ENCODE measurements at places on chromosomes 4 and X.

- DNase-seq: no peak
These were observed 92.8 kb upstream of the UCP1 start for GRCh38 chr4:140661550-140661949.

DNA sequence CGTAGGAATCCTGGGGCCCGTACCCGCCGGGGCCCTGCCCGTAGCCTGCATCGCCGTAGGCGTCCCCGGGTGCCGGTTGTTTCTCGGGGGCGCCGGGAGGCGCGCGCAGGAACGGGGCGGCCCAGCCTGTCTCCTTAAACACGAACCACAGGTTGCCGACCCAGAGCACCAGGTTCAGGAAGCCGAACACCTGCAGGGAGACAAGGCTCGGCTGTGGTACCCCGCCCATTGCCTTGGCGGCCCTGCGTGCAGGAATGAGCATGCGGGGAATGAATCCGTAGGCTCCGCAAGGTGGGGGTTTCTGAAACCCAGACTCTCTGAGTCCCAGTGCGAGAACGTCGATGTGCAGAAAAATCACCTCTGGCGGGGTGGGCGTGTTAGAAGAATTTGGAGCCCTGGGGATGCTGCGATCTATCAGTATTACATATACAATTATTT, 5.4 kb upstream of the PRICKLE3 start:
- DNase-seq: no peak

GRCh38 chrX:115588179-115588578, 27.2 kb downstream of the PLS3 start:
- DNase-seq: no peak

DNA sequence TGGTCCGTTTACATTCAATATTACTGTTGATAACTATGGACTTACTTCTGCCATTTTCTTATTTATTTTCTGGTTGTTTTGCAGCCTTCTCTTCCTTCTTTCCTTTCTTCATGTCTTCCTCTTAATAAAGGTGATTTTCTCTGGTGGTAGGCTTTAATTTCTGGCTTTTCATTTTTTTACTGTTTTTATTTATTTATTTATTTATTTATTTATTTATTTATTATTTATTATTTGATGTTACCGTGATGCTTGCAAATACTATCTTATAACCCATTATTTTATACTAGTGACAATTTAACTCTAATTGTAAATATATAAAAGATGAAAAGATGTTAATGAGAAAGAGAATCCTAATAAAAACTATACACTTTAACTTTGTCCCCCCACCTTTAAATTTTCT, 112.8 kb downstream of the SPIN3 start:
- no peak for DNase-seq

- DNase-seq: no peak
These were observed 94.8 kb upstream of the ELOVL6 start for GRCh38 chr4:110292994-110293744.

- no peak for DNase-seq
These were observed 114.0 kb upstream of the DCLK2 start for GRCh38 chr4:149964001-149964796.

GRCh38 chr4:89836897-89837384, at the start of gene SNCA:
Gene SNCA (minus strand): TSS chr4:89837161. CDS start chr4:89835667, 1,494 bp downstream.
- peak; percentile 95 for DNase-seq

DNA sequence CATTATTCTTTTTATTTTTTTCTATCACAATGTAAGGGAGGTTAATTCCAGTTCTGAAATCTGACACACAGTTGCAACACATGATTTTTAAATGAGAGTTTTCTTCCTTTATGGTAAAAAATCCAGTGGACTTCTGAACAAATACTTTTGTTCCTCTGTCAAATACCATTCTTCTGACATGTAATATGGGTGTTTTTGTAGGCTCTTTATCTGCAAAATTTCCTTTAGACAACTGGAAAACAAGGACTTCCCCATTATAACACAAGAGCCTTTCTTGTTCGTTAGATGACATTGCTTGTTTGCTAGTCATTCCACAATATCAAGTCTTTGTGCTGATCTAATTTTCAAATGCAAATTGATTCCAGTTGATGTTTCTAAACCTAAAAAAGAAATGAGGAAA, 7.7 kb downstream of the FANCB start:
- no peak for DNase-seq

GRCh38 chr4:41303372-41304118, 46.8 kb downstream of the UCHL1 start:
- DNase-seq: no peak

DNA sequence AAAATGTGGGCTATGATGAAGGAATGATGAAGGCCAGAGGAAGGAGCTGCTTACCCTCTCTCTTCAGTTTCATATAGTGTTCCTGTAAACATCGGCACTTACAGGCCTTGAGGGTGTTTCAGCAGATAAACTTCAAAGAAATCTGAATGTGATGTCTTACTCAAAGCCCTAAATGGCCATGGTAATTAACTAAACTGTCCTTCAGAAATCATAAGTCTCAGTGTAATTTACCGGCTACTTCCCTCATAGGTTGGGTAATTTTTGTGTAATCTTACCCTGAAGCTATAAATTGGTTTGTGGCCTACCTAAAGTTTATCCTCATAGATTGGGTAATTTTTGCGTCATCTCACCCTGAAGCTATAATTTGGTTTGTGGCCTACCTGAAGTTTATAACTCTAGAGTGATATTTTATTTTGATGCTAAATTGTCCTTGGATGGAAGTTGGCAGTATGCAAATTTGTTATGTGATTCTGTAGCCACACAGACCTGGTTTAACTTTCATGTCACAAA, 2700.3 kb downstream of the ARAP2 start:
- no peak for DNase-seq

GRCh38 chrX:32576885-32577284, 634.5 kb downstream of the DMD start:
- DNase-seq: no peak

DNA sequence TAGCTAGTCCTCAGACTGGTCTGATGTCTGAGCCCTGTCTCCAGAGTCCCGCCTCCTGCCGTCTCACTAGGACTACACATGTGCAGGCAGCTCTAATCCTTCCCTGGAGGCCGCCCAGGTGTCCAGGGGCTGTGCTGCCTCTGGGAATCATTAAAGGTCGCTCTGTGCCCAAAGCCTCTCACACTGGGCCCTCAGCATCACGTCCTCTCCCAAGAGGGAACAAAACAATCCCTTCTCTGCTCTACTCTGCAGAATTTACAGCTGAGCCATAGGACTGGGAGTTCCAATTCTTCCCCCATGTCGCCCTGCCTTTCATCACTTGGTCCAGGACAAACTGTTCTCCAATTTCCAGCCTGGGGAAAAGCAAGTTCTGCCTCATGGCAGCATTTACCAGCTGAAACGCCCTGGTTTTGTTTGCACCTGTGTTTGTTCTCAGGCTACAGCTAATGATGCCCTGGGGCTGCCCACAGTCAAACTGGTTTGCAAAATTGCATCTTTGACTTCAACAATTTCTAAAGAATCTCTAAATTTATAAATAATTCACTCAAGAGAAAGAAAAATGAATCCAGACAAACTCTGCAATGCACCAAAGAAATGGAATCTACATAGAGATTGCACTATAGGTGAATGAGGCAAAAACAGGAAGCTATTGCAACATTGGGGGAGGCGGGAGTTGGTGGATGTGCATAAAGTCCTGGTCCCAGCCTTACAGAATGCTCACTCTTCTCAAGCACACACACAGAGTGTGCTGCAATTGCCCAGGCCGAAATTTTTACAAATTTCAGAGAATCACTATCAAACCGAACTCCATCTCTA, 7.2 kb upstream of the MRFAP1 start:
- DNase-seq: no peak

DNA sequence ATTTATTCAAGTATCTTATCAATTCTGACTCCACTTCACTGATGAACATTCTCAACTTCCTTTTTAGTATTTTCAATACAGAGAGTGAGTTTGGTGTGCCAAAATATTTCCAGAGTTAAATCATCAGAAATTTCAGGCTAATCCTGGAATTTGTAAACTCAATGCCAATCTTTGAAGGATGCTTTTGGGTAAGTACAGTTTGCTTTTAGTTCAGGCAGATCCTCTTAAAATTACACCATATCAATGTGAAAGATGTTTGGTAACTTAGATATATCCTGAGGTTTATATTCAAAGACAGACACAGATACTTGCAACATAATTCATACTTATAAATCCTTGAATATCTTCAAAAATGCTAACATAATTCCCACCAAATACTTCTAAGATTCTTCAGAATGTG, 76.0 kb upstream of the FAM47B start:
- no peak for DNase-seq

- no peak for DNase-seq
These were observed 143.2 kb downstream of the SH3KBP1 start for GRCh38 chrX:19744231-19744630.

DNA sequence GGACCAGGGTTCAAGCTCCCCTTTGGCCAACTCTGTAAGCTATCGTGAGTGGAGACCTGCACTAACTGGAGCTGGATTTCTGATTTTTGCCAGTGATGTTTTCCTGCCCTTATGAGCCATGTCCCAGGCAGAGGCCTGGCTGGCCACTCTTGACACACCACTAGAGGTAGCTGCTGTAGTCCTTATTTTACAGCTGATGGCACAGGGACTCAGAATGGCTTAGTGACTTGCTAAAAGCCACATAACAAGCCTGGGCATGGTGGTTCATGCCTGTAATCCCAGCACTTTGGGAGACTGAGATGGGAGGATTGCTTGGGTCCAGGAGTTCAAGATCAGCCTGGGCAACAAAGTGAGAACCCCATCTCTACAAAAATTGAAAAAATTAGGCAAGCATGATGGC, 33.4 kb downstream of the CYTL1 start:
- no peak for DNase-seq

DNA sequence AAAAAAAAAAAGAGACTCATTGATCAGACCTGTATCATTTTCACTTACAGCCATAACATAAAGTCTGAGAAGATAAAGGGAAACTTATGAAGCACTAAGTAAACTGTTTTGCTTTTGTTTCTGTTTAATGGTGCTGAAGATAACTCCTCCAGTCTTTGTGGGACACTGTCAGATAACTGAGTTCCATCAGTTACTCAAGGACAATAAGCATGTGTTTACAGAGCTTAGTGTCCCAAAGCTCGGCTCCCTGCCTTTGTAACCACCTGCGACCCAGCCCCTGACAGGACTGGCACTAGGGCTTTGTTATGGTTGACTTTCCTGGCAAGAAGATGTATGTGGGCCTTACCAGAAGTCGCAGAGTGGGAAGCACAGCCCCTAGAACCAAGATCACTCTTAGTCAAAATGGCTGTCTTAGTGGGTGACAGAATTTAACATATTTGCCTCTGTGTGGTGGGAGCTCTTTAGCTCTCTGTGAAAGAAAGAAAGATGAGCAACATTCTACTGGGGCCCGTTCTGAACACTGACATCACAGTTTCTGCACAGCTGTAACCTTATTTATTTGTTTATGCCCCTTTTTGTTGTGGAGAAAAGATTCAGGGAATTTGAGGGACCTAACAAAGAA, 68.1 kb downstream of the FNIP2 start:
- no peak for DNase-seq

DNA sequence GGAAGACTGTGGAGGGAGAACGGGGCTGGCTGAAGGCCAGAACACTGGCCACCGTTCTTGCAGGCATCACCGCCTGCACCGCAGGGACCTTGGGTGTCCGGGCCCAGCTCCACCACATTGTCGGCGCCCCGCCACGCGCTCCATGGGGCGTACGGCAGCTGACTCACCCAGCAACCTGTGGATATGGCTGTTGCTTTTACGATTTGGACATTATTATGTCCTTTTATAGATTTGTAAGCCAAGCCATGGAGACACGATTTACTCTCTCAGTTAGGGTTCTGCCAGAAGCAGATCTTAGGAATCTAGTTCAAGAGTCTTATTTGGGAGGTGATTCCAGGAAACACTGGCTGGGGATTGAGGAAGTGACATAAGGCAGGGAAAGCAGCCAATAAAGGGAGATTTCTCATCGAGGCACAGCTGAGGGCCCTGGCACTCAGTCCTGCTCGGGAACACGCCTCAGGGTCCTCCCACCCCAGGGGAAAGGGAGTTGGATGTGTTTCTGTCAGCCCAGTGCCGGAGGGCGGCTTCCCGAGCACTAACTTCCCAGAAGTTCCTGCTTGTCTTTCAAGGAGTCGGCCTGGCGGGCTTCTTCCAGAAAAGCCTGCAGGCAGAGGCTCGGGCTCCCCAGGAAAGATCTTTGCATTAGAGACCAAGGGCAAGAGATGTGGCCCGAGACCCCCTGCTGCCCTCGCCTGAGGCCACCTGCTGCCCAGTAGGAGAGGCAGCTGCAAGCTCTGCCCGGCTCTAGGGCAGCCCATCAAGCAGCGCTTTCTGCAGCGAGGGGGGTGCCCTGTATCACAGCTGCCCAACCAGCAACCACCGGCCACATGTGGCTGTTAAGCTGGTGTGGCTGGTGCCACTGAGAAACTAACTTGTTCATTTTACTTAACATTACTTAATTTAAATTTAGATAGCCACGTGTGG, 52.9 kb downstream of the CRMP1 start:
- no peak for DNase-seq

DNA sequence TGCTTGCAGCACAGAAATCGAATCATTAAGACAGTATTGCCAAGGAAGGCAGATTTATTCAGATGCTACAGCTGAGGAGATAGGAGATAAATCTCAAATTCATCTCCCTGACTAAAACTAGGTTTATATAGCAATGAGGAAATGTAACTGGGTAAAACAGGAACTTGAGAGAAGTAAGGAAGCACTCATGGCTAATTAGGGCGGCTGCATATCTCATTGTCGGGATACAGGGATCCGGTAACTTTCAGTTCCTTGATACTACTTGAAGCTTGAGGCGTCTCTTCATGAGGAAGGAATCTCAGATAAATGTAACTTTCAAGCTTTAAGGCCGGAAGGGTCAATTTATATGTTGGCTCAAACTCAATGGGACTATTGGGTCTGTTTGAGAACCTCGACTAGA, 129.2 kb upstream of the WDR1 start:
- DNase-seq: no peak

DNA sequence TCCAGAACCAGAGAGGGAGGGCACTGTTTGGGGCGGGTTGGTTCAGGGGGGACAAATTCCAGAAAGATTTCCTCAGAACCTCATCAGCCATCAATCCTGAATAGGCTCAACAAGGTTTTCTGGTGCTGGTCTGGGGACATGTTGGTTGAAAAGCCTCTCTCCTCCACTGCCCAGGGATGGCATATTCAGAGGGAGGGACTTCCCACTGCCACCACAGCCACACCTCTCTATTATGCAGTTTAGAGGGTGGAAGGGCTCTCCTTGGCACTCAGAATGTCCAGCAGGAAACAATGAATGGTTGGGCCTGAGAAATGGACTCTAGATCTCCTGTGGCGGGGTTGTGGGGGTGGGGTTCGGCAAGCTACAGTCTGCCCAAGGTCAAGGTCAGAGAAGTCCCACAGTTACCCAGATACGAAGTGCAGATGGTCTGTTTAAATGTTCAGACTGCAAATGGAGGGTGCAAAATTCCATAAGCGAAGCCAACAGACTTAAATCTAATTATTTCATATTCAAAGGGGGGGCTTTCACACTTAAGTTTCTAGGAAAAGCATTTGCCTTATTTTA, 70.7 kb downstream of the LEF1 start:
- DNase-seq: no peak

DNA sequence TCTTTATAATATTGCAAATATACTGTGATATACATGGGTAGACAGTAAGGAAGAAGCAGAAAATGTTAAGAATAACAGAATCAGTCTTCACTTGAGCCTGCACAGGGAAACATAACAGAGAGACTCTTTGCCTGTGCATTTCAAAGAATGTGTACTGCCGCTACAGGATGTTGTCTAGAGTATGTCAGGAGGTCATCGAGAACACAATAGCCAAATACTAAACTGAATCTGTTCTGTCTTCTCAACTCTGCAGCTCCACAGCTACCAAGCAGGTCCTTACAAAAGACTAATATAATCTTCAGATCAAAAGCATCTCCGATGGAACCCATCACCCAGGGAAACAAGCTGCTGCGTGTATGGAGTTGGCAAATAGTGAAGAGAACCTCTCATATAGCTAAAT, 471.5 kb downstream of the PCDH10 start:
- no peak for DNase-seq

- no peak for DNase-seq
These were observed 1018.4 kb upstream of the INTU start for GRCh38 chr4:126614356-126614855.
